Activated CD4-positive, alpha-beta T cell treated with anti-CD3 and anti-CD28 coated beads, Interleukin-2, amount 50 U/mL, for 4 hours (primary cell): ENCODE measurements at places on chromosomes 7 and 10.

GRCh38 chr10:79321951-79322350 is 25.3 kb upstream of the PPIF start:
- no peak for DNase-seq

DNA sequence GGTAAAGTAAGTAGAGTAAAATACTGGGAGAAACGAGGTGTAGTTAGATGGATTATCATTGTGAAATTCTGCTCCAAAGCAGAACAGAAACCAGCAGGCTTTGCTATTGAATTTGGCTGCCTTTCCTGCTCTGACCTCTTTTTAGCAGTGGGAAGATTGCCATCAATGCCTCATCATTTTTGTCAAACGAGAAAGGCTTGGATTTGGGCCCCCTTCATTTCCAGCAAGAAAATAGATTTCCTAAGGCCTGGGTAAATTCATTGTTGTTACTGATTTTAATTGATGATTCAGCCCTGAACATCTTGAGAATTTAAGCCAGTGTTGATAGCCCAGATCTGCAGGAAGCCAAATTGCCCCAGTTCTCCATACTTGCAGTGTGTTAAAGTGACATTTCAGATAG is 35.2 kb upstream of the ASAH2 start:
- no peak for DNase-seq

- DNase-seq: no peak
These were observed 133.8 kb downstream of the CNOT4 start for GRCh38 chr7:135375908-135376699.

GRCh38 chr7:114741911-114742310 is 180.0 kb upstream of the MDFIC start:
- no peak for DNase-seq

- no peak for DNase-seq
These were observed 457.3 kb downstream of the ETV1 start for GRCh38 chr7:13532028-13532753.

DNA sequence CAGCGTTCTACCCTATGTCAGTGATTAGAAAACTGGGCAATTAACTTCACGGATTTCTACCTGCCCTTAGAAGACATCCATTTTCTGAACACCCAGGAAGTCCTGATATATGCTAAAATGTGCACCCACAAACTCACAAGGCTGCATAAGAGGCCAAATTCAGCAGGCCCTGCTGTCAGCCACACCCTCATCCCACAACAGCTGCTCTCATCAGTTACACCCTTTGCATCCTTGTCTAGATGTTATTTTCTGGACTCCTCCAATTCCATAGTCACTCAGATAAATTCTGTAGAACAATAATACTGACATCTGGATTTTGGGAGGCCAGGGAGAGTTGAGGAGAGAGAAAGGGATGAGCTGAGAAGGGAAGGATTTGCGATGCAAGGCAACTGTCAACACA is 208.9 kb downstream of the TAX1BP1 start:
- no peak for DNase-seq

DNA sequence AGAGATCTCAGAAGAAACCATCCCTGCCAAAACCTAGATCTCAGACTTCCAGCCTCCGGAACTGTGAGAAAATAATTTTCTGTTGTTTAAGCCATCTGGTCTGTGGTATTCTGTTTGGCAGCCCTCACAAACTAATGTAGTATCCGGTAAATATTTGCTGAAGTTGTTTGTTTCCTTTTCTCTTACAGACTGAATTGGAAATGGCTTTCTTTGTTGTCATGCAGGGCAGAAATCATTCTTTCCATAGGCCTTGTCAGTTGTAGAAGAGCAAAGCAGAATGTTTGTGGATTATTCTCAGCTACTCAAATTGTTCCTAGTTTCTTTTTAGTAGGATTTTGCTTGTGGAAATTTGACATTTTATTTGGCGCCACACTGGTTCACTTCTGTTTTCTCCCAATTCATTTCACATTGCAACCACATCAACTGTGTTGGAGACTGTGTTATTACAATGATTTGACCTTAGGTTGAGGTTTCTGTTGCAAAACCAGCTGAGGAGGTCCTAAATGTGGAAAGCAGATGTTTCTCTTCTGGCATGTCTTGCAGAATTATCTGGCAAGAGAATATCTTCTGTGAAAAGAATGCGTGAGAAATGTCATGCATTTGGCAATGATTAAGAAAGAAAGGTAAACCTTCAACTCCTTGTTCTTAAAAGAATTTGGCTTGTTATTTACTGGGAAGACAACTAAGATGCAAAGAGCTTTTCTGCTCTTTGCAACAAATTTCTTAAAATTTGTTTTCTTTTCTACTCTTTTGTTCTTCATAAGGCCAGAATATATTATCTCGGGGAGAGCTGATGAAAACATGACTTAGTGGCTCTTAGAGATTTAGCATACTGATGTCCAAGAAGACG is 25.8 kb downstream of the ACTA2 start:
- no peak for DNase-seq

- DNase-seq: no peak
These were observed 41.9 kb upstream of the PSMG3 start for GRCh38 chr7:1611708-1612241.

DNA sequence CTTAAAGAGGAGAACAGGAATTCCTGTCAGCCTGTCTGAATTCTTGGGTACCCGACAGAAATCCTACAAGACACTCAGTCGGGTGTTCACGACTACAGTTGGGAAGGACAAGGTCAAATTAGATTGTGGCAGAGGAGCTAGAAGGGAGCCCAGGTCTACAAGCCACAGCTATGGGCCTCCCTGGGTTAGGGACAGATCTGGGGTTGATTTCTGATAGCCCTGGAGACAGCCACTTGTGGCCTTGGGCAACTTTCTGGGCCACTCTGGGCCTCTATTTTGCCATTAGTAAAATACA is 39.7 kb upstream of the ANTXRL start:
- DNase-seq: no peak

GRCh38 chr7:130127821-130128317 is 57.5 kb downstream of the KLHDC10 start:
- no peak for DNase-seq
